Right ventricle myocardium inferior (tissue), 1 donor: ENCODE measurements at places on chromosomes 3 and 15.

DNA sequence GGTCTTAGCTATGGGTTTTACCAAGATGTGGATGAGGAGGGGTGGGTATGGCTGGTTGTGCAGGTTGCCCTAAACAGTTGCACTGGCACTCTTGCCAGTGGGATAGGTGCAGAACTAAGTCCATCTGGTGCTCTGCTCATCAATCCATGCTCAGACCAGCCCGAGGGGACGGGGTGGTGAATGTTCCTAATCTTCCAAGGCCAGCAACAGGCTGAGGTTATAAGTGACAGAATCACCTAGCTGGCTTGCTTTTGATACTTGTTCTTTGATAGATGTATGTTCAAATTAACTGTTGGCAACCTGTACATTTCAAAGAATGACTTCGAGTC, 53.5 kb upstream of the CCR2 start:
- no peak for DNase-seq

GRCh38 chr3:61060411-61060861, 190.8 kb downstream of the FHIT start:
- DNase-seq, result no peak

GRCh38 chr15:77517579-77517978, 96.9 kb downstream of the HMG20A start:
- no peak for DNase-seq

- no peak for DNase-seq
Measured at GRCh38 chr3:178236555-178237277, 299.5 kb upstream of the KCNMB2 start.

DNA sequence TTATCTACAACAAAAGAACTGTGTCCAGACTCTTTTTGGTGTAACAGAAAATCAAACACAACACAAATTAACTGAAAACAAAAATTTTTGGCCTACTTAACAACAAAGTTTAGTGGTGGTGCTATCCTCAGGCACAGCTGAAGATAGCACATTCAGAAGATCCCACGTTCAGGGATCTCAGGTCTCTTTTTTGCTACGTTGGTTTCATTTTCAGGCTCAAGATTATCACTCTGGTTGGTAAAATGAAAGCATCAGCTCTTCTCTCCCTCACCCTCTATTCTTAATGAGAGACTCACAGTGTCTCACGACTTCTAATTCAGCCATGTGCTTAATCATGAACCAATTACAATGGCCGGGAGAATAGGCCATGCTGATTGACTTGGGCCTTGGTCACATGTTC, 146.9 kb upstream of the PTPRG start:
- DNase-seq, result no peak
